ENCODE measurements at places on chromosomes 1 and 21. TPM values are rescaled to one million over a fixed set of nuclear protein-coding genes. Genes with fewer than 3 reads are reported as not detected.

TEDDM1 gene
- total RNA-seq, result not detected

PIGR gene
- 0.05 TPM for total RNA-seq

RNU1-2 gene
- 2,251 TPM for total RNA-seq

NIBAN1 gene
- 49.8 TPM for total RNA-seq

CFHR1 gene
- total RNA-seq, result not detected

CSF1 gene
- 215 TPM for total RNA-seq

CCDC24 gene
- 1.9 TPM for total RNA-seq

HEYL gene
- total RNA-seq, result not detected

PDE9A gene
- 13.4 TPM for total RNA-seq

CD52 gene
- total RNA-seq, result 1,323 TPM

DNASE2B gene
- total RNA-seq, result not detected

TTC22 gene
- total RNA-seq, result 11.0 TPM

CCDC181 gene
- not detected for total RNA-seq

HTR6 gene
- total RNA-seq, result not detected

Measured in T-helper 1 cell treated with Interleukin-12 subunit alpha and Interleukin-12 subunit beta and Interleukin-4 antibody, amounts not matched to agents 30 ng/mL and 1 ng/mL, for 36 hours (primary cell).